ENCODE measurements at places on chromosomes 12 and 14. TPM values are rescaled to one million over a fixed set of nuclear protein-coding genes. Genes with fewer than 3 reads are reported as not detected.

The LGR5 gene
- total RNA-seq = 55.8 TPM

The P2RX2 gene
- total RNA-seq = not detected

The TRIM9 gene
- 4.4 TPM for total RNA-seq

The BCAT1 gene
- 155 TPM for total RNA-seq

The PARP11 gene
- 6.7 TPM for total RNA-seq

The TAS2R30 gene
- 3.4 TPM for total RNA-seq

The KLRK1 gene
- total RNA-seq = 4.9 TPM

The CCT2 gene
- 162 TPM for total RNA-seq

The C14orf180 gene
- total RNA-seq = not detected

The RDH5 gene
- total RNA-seq = 5.9 TPM

DNA sequence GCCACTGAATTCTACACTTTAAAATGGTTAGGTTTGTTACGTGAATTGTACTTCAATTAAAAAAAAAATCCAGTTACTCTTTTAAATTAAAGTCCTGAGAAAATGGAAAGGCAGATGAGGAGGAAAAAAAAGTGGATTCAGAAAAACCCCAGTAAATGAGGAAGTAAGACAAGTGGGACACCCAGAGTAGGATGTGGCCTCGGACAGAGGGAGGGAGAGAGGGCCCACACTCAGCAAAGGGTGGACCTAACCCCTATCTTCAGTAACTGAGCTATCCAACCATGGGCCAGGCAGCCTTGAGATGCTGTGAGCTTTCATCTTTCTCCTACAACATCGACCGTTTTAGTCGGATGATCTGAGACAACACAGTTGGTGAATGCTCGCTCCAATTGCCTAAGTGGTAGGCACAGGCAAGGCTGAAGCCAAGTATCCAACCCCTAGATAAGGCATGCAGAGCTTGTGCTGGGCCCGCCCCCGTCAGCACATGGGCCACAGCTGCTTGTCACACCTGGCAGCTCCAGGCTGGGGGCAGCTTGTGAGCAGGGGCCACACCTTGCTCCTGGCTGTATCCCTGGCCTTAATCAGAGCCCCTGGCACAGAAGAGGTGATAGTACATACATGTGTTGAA is 142.1 kb downstream of the TTC7B start:
- no peak for DNase-seq

- DNase-seq = no peak
These were observed 1337.4 kb downstream of the FSCB start for GRCh38 chr14:43169722-43170121.

- DNase-seq = no peak
These were observed 25.7 kb downstream of the ARG2 start for GRCh38 chr14:67645414-67645813.

- no peak for DNase-seq
These were observed 70.4 kb downstream of the TBK1 start for GRCh38 chr12:64522316-64522715.

DNA sequence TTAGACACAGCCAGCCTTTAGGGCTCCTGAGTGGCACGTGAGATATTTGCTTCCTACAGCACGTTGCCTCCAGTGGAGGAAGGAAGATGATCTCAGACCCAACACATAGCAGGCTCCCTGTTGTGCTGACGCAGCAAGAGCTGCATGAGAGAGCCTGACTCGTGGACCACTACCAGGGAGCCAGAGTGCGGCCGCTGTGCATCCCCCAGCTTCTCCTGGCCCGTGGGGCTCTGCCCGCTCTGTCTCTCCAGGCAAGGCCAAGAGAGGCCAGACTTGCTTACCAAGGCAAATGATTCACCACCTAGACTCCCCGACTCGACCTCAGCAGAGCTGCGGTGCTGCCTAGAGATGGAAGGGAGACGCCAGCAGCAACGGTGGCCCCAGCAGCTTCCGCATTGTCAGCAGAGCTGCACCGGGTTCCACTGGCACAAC is 37.5 kb downstream of the MAP3K9 start:
- DNase-seq = no peak

- DNase-seq = no peak
These were observed 94.6 kb upstream of the SCAF11 start for GRCh38 chr12:46084666-46085631.

- DNase-seq = peak; percentile 65
These were observed 174.8 kb upstream of the RTL1 start for GRCh38 chr14:101078170-101078891.

GRCh38 chr14:89728964-89729363 is 225.6 kb downstream of the EFCAB11 start:
- no peak for DNase-seq

DNA sequence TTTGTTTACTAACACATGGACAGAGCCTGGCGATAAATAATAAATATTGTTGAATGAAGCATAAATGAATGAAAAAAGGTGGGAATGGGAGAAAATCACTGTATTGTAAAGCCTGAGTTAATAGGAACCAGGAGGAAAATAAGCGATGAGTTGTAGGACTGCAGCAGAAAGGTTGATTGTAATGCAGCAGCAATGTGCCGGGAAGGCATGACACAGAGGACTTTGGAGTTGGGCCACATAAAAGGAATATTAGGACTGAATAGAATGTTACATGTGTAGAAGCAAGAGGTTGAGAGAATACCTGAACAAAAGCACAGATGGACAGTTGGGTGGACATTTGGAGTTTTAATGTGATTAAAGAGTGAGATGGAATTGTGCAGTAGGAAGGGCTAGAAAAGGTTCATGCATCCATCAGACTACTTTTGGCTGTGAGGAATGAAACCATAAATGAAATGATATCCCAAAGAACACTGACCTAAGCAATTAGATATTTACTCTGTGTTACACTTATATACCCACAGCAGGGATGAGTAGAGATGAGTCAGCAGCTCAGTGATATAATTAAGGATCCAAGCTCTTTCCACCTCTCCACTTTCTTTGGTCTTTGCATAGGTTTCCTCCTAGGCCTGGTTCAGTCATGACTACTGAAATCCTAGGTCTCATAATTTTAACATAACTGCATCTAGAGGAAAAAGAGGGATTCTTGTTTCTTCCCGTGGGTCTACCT is 55.4 kb downstream of the CCER1 start:
- DNase-seq = no peak

DNA sequence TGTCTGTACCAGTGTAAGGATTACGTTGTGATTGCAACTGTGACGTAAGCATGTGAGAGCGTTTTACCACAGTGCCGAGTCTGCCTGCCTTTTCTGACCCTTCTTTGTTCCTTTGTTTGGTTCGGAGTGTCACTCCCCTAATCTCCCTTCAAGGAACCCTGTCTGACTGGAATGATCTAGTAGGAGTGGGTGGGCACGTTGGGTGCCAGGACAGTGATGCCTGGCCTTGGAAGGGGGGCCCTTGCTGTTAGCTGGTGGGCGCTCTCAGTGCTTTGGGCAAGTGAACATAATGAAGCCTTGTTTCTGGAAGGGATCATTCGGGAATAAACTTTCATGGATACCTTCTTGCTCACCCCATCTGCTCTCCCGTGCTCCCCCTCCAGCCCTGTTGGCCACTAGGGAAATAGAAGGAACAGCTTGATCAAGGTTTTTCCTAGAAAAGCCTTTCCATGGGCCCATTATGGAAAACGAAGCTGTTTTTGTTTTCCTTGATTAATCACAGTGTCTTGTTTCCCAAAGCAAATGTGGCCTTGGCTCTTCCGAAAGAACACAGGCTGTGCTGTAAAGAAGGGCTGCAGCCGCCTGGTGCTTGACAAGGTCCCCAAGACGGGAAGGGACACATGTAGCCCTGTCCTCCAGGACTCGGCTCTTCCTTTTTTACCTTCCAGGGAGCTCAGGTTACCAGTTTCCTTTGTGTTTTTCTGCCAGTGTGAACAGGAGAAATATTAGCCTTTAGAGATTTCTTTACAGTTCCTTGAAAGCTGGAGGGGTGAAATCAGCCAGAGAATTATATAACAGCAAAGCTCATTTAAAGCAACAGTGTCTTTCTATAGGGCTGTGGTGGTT is 215.5 kb downstream of the CRADD start:
- DNase-seq = peak; percentile 65

DNA sequence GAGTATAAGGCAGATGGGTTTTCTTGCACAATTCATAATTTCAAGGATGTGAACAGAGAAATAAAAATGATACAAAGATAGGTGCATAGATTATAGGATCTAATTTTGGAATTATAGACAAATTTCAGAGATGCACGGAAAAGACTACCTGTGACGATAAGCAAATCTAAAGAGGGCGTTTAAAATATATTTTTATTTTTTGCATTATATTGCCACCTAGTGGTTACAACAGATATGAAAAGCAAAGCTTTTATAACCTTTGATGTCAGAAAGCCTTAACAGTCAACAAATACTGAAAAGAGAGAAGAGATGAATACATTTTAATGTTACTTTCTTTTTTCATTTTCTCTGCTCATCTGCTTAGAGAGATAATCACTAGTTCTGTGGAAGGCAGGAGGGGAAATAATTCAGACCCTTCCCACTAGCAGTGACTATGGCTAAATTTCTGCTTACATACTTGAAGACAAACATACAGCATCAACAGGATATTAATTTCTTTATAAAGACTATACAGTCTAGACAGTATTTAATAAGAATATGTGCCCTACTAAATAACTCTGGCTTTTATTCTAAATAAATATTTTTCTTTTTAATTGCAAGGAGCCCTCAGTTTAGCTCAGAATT is 46.3 kb downstream of the NTS start:
- DNase-seq = no peak

DNA sequence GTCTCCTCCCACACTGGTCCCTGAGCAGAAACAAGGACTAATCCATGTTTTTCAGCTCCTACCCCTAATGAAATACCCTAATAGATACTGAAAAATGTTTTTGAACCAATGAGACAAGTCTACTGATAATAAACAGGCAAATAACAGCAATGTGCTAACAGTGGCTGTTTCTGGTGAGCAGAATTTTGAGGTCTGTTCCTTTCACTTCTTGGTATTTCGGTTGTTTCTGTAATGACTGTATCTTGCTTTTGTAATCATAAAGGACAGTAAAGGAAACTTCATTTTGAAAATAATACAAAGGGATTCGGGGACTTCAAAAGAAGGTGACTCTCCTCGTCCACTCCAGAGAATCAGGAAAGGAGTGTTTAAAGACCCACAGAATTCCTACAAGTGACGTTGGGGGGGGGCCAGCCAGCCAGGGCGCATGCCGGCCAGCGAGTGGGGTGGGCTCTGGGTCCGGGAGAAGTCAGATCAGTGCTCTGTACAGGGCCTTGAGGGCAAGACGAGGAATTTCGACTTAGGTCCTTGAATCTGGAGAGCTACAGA is 1.1 kb upstream of the CD9 start:
- no peak for DNase-seq

GRCh38 chr12:22160396-22161003 is 114.5 kb downstream of the CMAS start:
- DNase-seq = no peak

DNA sequence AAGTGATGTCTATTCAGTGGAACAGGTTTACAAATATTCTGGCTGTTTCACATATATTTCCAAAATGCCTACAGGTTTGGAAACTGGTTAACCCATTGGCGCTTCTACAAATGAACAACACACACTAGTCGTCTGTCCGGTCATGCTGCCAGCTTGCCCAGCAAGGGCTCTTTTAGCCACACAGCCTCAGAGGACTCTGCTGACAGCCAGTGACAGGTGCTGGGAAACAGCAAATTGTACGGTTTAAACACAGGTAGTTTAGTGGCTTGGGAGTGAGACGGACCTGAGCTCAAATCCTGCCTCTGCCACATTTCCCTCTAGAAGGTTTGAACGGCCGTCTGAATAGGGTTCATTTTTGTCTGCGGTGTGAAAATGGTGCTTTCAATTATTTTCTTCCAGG is 53.8 kb downstream of the MOK start:
- DNase-seq = no peak

GRCh38 chr12:40106202-40106533 is 287 bp upstream of the SLC2A13 start:
- no peak for DNase-seq

- no peak for DNase-seq
These were observed 95.1 kb upstream of the NRXN3 start for GRCh38 chr14:78075033-78075432.

DNA sequence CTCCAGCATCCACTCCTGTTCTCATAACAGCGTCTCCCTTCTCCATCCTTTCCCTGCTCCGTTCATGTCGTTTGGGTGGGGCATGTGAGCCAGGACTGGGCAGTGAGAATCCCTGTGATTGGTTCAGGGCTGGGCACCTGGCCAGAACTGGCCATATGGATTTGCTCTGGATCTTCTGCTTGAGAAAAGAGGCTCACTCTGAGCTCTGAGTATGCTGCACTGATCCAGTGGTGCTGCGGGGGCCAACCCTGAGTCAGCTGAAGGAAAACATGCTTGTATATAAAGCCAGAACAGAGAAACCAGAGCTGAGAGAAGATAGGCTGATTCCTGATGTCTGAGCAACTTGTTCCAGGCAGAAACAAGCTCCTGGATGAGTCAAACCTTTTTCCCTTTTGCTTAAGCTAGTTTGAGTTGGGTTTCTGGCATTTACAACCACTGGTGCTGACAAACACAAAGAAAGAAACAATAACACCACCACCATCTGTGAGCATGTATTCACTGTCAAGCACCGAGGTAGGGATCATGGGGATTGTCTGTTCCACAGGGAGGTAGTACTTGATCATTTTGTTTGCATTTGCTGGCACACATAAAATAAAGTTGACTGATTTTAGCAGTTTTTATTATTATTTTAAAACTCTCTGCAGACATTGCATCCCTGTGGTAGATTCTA is 14.0 kb upstream of the HPD start:
- no peak for DNase-seq

- DNase-seq = no peak
These were observed 153.6 kb upstream of the ARID2 start for GRCh38 chr12:45575823-45576475.

GRCh38 chr12:115763376-115763775 is 514.1 kb downstream of the MED13L start:
- no peak for DNase-seq

- DNase-seq = no peak
These were observed 2.3 kb downstream of the RFX4 start for GRCh38 chr12:106585105-106585520.
